Stimulated activated CD8-positive, alpha-beta memory T cell treated with anti-CD3 and anti-CD28 coated beads, Interleukin-4, amount 100 ng/mL, for 24 hours (primary cell): ENCODE measurements at places on chromosomes 2 and 18.

- DNase-seq: no peak
Measured at GRCh38 chr2:10972683-10973433, 61.1 kb downstream of the KCNF1 start.

DNA sequence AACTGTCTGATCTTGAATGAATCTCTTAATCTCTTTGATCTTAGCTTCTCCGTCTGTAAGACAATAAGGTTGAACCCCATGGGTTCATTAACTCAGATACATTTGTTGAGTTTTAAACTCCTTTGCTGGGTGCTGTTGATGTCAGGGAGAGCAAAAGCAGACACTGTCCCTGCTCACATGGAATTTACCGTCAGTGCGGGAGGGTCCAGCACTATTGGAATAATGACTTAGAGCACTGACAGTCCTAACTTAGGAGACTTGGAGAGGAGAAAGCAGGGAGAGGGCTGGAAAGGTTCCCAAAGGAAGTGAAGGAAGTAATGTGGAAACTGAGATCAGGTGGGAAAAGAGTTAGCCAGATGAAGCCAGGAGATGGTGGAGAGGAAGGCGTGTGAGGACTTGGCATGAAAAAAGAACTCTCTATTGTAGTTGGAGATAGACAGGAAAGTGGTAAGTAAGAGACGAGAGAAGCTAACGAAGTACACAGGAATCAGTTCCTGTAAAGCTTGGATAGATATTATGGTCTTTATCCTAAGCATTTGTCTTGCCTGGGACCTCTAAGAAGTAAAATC is 141.4 kb upstream of the SERTAD2 start:
- no peak for DNase-seq

DNA sequence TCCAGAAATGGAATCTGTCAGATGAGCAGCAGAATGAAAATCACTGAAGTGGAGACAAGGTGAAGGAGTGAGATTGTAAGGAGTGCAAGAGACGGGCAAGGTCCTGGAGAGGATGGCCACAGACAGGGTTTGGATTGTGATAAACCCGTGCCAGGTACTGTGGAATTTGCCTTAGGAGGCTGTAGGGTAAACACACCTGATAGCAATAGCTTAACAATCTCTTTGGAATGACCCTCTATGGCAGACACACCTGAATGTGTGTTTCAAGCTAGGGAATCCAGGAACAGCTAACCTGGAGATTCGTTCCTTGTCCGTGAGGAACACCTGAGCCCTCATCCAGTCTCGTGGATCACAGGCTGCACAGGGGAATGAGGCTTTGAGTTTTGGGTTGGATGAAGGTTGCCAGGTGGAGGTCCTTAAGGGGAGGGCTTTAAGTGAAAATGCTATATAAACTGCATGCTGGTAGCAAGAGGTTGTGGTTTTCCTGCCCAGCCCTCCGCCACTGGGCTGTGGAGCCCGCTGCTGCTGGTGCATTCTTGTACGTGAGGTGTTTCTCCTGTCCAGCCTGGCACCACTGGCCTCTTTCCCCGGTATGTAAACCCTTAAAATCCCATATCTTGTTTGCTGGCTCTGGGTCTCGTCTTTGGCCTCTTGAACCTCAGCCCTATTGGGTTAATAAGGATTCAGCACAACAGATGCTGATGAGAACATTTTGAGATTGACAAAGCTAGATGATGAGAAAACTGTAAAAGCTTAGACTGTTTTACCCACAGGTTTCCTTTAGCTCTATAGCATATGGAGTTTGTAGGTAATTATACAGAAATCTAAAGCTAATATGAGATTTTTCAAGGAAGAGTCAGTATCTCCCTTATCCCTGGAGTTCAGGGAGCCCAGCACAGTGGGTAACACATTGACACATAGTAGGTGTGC is 117.9 kb downstream of the ARHGAP15 start:
- DNase-seq: no peak

DNA sequence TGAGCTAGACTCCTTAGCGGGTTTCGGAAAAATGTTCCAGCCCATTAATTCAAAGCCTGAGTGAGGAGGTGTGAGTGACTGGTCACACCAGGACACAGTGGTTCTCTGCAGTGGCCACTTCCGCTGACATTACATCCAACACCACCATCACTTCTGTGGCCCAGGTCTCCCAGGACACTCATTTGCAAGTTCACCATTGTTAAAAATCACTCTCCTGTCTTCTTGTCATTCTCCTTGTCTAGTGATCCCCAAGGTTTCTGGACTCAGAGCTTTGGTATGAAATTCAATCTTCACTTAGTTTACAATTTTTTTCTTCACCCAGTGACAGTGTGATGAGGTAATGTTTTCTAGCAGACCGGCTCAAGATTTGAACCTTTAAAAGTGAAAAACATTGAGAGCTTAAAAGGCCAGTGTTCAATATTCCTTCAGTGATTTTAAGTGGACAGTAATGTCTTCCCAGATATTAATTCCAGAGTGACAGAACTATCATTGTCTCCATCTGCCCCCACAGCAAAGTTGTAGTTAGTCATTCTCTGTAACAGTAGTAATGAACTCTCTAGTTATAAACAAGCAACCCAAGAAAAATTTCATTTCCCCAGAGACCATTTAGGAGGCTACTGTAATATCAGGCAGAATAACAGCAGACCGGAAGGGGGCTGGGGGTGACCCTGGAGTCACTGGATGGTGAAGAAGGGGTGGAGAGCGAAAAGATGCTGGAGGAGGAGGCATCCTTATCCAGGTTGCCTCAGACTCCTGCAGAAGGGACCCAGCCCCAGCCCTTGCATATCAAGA is 164.9 kb downstream of the GFPT1 start:
- no peak for DNase-seq

- peak; percentile 22 for DNase-seq
Measured at GRCh38 chr2:105396254-105397024, 2.4 kb downstream of the FHL2 start.

- no peak for DNase-seq
Measured at GRCh38 chr2:139492131-139492680, 712.0 kb upstream of the NXPH2 start.

DNA sequence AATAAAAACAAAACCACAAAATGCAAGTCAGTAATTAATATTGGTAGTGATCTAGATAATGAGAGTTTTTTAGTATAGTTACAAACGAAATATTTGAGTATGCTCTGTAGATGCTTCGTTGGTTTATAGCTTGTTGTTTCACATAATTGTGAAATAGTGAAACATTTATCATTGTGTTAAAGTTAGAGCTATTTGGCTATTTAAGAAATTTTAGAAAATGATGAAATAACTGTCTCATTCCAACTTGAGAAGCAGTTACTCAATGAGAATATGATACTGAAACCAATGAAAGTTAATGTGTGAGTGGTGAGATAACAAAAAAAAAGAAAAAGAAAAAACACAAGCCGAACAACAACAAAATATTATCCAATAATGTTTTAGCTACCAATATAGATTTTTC is 475.6 kb upstream of the ZEB2 start:
- no peak for DNase-seq

DNA sequence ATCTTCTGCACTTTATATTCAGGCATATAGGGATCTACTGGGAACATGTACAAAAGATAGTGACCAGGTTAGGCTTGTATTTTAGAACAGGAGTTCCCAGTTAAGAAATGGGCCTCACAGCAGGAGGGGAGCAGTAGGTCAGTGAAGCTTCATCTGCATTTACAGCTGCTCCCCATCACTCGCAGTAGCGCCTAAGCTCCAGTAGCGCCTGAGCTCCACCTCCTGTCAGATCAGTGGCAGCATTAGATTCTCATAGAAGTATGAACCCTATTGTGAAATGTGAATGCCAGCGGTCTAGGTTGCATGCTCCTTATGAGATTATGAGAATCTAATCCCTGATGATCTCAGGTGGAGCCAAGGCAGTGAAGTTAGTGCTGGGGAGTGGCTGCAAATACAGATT is 224.4 kb upstream of the CYRIA start:
- DNase-seq: no peak

GRCh38 chr2:28751956-28752630 is 463 bp downstream of the PPP1CB start:
- DNase-seq: peak; percentile 3
